ENCODE measurements at places on chromosomes 2 and 18.

DNA sequence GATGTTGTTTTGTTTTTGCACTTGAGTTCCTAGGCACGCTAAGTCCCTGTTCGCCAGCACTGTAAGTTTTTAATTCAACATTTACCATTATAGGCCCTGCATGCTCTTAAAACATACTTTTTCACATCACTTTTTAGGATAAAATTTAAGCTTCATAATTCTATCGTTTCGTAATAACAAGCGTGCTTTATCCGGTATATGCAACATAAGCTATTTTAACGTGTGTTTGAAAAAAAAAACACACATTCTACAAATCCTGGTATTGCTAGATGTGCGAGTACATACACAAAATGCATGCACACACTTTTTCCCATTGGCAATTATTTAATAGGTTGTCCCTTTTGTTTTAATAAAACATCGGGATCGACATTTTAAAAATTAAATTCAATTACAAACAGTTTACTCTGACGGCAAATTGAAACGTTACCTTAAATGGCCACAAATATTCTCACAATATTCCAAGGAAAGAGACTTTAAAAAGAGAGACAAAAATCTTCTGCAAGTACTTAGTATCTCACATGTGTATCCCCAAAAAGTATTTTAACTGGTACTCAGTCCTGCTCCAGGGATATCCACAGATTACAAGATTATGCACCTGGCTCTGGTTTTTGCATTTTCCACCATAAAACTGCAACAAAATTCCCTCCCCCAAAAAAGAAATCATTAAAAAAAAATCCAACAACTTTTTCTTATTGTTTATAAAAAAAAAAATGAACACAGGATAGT lies 1.0 kb upstream of the TCF4 start:
- no peak for DNase-seq

DNA sequence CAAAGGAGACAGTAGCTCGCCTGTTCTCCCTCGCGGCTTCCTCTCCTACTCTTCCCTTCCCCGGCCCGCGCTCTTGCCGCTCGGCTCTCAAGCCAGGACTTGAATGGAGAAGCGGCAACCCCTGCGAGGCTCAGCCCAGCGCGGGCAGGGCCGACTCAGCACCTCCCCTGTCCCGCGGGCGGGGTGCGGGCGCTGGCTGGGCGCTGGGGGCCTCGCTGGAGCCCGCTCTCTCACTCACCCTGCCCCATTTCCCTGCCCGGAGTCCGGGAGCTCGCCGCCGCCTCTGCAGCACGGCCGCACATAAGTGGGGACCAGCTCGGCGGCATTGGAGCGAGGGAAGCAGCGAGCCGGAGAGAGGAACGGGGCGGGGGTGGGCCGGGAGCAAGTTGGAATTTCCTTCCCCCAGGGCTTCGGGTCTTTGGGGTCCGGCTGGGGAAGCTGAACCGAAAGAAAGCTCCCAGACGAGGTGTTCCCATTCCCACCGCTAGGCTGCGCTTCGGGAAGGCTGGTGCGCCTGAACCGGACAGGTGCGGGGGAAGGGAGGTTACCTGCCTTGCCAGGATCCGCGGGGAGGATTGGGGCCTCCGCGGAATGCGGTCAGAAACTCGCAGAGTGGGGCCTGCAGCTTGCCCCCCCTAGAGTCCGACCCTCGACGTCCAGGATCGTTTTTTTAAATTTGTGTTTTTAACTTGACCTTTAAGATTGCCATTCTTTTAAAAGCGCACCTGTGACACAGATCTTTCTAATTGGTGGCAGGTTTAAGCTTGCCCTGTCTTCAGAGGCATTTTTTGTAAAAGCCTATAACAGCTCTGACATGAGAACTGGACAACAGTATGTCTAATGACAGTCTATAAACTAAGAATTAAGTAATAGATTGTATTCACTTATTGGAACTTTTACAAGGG lies at the start of gene COBLL1:
COBLL1 (minus strand) TSS at position 105 of the 905 bp plus-strand sequence. CDS start 627 bp downstream, outside the sequence.
- DNase-seq: no peak

DNA sequence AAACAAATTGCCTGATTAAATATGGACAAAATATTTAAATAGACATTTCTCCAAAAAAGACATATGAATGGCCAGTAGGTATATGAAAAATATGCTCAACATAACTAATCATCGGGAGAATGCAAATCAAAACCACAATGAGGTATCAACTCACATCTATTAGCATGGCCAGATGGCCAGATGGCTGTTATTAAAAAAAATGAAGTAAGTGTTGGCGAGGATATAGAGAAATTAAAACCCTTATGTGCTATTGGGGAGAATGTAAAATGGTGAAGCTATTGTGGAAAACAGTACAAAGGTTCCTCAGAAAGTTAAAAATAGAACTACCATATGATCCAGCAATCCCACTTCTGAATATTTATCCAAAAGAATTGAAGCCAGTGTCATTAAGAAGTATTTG lies 272.3 kb upstream of the ZNF804A start:
- DNase-seq: no peak

DNA sequence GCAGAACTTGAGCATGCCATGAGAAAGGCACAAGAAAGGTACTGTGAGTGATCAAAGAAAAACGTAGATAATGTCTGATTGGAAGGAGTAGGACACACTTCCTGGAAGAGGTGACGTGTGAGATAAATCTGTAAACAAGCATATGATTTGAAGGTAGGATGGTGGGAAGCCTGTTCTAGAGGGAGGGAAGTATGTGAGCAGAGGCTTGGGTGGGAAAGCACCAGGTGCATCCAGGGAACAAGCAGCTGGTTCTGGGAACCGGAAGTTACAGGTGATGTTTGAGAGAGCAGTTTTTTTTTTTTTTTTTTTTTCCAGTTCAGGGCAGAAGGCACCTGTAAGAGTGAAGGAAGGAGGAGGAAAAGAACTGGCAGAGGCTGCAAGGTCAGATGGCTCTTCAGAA lies 116.6 kb upstream of the EFEMP1 start:
- DNase-seq: no peak

DNA sequence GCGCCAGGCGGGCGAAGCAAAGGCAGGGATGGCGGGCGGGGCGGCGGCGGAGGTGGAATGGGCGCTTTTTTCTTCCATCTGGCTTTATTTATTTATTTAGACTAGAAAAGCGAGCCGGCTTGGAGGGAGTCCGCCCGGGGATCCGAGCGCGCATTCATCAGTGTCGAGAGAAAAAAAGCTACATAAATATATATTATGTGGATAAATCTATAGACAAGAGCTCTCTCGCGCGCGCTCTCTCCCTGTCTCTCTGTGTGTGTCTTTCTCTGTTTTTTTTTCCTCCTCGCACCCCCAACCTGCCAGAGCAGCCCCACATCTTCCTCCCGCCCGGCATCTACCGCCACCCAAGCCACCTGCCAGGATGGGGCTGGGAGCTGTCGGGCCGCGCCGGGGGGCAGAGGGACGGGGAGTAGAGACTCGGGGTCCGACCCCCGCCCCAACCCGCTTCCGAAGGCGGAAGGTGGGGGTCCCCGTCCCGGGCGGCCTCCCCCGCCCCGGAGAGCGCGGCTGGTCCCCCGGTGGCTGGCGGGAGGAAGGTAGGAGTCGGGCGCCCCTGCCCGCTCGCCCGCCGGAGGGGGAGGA lies 972 bp upstream of the CELF4 start:
- no peak for DNase-seq

DNA sequence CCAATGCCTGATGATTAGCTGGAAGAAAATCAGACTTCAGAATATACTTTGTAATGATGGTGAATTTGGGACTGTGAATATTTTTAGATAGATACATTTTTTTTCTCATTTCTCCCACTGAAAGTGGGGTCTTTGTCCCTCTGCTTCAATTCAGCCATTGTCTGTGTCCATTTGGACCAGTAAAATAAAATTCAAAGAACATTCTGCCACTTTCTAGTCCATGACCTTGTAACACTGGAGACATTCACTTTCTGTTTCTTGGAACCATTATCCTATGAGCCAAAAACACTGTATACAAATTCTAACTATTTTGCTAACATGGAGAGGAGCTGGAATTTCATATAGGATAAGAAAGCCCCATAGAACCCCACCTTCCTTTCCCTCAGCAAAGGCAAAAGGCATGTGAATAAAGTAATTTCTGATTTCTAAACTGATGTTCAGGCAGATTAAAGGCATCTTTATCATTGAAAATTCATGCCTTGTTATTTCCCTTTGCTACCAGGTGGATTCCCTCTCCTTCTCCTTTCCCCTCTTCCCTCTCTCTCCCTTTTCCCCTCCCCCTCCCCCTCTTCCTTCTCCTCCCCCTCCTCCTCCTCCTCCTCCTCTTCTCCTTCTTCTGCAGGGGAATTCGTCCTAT lies 2010.4 kb upstream of the LRRTM1 start:
- no peak for DNase-seq

DNA sequence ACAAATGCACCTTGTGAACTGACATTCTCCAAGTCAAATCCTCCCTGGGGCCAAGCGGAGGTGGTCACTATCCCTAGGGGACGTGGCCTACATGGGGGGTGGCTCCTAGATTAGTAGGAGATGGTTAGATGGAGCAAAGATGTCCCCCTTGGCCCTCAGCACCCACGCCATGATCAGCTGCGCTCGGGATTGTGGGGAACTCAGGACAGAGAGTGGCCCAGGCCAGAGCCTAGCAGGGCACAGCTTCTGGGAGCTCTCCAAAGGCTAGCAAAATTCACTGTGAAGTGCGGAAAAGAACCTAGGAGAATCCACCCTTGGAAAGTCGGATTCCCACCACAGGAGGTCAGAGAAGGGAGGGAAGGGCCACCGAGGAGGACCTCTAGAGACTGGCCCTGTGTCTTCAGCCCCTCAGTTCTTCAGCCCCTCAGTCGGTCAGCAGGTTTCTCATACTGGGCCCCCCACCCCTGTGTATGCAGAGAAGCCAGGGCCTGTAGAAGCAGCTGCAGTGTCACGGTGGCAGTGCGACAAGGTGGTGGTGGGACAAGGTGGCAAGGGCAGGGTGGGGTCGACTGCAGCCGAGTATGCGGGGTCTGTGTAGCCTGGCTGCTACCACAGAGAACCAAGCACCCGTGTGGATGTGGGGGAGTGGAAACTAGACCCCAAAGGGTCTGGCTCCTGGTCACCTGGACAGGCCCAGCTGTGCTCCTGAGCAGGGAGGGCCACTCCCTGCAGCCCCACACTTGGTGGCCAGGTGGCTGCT lies 18.4 kb downstream of the GPR55 start:
- DNase-seq: no peak

GRCh38 chr2:109472331-109472959 lies 141.3 kb downstream of the SEPTIN10 start:
- DNase-seq: no peak

GRCh38 chr2:21599417-21599816 lies 475.6 kb downstream of the TDRD15 start:
- no peak for DNase-seq

- no peak for DNase-seq
Measured at GRCh38 chr2:159381574-159381973, 95.1 kb upstream of the WDSUB1 start.

DNA sequence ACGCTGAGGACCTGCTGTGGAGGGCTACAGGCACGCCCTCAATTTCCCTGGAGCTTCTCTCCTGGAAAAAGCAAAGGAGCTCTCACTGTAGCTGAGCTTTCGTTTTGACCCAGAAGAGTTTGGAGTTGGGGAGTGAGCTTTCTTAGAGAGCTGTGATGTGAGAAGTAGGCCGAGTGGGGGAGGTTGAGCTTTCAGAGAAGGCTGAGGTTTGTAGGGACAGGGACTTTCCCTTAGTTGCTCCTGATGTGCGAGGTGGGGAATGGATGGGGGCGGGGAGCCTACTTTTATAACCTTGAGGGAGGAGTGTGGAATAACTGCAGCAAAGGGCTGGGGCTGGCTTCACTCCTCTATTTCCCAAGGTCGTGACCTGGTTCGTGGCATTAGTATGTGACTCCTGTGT lies 47.1 kb downstream of the ZNF532 start:
- DNase-seq: no peak

- no peak for DNase-seq
Measured at GRCh38 chr2:193357508-193357907, 1162.8 kb upstream of the TMEFF2 start.

DNA sequence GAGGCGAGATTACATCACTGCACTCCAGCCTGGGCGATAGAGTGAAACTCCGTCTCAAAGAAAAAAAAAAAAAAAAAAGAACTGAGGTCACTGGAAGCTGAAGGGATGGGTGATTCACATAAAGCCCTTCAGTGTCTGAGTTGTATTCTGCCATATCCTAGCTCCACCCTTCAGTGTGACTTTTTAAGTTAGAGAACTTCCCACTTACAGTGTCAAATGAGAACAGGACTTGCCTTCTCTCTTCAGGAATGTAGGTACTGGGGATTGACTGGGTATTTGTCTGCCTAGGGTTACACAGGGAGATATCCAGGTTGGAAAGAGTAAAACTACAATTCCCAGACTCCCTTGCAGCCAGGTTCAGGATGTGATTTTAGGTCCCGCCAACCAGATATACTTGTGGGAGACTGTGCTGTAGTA lies 37.9 kb downstream of the EHD3 start:
- DNase-seq: no peak

DNA sequence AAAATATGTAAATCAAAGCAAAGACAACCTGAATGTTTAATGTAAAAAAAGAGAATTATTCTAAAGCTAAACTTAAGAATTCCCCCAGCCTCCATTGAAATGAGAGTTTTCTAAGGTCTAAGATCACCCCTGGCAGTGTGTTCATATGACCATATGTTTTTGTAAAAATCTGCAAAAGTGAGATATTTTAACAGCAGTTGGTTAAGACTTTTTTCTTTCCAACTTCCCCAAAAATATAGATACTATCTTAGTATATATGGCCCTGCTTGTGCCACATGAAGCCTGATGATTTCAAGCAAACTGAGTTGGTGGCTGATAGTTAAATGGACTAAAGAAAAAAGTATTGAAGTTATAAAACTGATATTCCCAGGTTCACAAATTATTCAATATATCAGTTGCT lies 35.4 kb downstream of the ZNF804A start:
- DNase-seq: no peak

- no peak for DNase-seq
Measured at GRCh38 chr2:174051741-174052583, 86.8 kb upstream of the SP3 start.

- no peak for DNase-seq
Measured at GRCh38 chr2:240732911-240733622, 41.4 kb downstream of the AQP12A start.

GRCh38 chr2:241598487-241598886 lies 38.5 kb downstream of the THAP4 start:
- peak; percentile 23 for DNase-seq

- DNase-seq: no peak
Measured at GRCh38 chr18:77124452-77124922, 8.1 kb downstream of the MBP start.

- DNase-seq: no peak
Measured at GRCh38 chr18:45526114-45526841, 89.0 kb upstream of the SLC14A2 start.

GRCh38 chr2:117118994-117119393 lies 695.5 kb upstream of the DDX18 start:
- no peak for DNase-seq

All from LNCaP clone FGC (cell line).